Anterior cingulate cortex (tissue), 58 donors: ENCODE measurements at places on chromosomes 12 and 14.

DNA sequence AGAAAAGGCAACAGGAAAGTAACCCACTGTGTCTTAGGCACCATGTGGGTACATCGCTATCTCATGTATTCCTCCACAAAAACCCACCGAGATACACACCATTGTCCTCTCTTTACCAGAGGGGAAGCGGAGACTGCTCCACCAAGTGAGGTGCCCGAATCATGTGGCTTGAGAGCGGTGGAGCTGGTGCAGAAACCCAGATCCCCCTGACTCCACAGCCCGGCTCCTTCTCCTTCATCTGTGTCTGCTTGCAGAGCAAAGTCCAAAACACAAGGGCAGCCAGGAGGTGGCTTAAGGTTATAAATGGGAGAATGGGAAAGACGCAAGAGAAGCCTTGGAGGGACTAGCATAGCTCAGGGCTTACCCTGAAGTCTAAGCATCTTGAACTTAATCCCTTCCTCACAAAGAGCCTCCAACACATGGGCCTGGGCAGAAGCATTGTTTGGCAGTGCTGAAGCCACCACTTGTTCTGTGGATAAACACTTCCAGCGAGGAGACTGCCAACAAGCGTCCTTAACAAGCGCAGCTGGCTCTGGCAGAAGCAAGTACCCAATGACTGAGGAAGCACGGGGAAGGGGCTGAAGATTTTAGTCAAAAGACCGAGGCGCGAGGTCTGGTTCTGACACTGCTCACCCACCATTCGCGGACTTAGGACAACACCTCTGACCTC, 83.0 kb downstream of the TTC7B start:
- no peak for DNase-seq

DNA sequence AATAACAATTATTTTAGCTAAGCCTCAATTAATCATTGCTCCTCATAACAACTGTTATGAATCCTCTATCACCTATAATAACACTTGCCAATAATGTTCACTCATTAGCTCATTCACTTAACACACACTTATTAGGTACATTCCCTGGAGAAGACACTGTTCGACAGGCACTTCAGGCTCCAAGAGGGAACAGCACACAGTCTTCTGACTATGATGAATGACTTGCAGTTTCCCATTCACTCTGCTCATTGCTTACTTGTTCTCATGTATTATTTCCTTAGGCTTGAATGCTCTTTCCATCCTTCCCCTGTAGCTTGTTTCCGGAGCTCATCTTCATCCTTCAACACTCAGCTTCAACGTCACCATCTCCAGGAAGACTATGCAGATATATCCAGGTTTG, 437.3 kb downstream of the TMEM132D start:
- DNase-seq, result no peak

DNA sequence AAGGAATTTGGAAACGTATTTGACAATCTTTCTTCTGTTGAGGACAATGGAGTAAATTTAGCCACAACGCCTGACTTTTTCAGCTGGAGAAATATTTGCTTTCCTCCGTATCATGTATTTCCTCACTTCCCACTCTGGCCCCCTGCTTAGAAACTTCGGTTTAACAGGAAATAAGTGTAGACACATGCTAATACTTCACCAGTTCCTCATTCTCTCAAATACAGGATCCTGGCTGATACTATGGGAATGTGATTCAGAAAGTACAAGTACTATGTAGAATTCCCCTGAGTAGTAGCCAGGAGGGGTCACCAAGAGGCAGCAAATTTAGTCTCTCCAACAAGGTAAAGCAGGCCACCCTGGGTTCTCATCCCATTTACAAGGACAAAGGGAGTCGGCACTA, 58.0 kb downstream of the FAR2 start:
- no peak for DNase-seq

DNA sequence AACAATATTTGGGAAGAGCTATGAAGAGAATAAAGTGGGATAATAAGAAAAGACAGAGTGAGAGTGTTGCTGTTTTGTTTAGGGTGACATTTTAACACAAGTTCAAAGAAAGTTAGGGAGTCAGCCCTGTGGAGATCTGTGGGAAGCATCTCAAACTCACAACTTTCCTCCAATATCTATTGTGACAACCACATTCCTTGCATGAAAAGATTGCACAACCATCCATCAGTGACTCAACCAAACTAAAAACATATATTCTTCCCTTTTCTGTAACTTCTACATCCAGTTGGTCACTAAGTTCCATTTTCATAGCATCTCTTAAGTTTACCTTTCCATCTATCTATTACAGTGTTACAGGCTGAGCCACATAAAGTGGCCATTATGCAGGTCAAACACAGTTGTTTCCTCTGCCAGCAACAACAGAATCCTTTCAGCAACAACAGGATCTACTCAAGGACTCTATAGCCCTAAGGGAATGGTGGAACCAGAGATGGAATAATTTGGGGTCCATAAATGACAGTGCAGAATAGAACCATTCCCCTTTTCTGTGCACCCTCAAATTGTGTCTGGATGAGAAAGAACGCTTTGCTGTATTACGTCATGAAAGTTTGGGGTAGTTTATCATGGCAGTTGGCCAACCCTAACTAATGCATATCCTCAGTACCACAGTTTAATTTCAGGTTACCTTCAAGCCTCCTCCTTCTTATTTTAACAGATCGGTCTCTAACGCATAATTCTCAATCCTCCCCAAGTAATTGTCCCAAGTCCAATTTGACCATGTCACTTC, 118.8 kb downstream of the ST8SIA1 start:
- no peak for DNase-seq

- peak; percentile 26 for DNase-seq
These were observed at the start of gene CACNA1C for GRCh38 chr12:2052826-2053678. Gene CACNA1C (plus strand): TSS chr12:2052987. CDS start chr12:2053563, 576 bp downstream.

DNA sequence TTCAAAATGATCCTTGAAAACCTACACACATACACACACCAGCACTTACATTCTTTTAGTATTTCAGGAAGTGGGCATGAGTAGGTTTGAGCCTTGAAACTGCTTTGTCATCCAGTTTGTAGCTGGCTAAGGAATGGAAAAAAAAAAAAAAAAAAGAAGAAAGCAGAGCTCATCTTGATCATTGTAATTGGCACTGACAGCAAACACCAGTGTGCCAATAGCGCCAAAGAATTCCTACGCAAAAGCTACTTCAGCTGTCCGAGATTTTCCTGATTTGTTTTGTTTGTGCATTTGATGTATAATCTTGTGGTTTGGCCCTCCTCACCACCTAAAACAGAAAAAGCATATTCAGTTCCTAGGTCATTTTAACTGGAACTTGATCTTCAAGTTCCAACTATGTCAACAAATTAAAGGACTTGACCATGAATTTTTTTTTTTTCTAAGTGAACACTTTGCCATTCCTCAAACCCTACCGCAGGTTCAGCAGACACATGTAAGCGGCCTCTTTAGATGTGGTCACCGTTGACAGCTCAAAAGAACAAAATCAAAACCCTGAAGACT, 57.3 kb downstream of the FLRT2 start:
- DNase-seq, result no peak

- DNase-seq, result no peak
These were observed 8.7 kb downstream of the KRT71 start for GRCh38 chr12:52543985-52544883.

DNA sequence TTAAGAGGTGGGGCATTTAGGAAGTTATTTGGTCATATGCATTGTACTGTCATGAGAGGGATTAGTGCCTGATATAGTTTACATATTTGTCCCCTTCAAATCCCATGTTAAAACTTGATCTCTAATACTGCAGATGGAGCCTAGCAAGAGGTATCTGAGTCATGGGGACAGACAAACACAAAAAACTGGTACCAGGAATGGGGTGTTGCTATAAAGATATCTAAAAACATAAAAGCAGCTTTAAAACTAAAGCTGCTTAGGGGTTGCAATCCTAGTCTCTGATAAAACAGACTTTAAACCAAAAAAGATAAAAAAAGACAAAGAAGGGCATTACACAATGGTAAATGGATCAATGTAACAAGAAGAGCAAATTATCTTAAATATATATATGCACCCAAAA, 11.6 kb downstream of the CRY1 start:
- DNase-seq, result no peak

DNA sequence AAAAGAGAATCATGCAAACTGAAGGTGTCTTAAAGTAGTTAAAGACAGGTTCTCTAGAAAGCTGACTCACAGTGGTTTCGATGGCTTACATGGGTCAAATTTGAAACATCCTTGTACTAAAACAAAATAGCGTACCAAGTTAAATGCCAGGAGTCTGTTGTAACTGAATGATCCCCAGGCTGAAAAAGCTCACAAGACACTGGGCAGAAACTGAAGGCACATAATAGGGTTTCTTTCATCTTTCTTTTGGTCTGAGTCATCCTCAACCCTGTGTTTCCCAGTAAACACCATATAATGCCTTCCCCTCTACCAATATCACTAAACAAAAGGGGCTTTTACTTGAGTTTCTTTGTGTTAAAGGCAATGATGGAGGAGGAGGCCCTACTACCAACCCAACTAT, 12.8 kb downstream of the ZFYVE1 start:
- no peak for DNase-seq

DNA sequence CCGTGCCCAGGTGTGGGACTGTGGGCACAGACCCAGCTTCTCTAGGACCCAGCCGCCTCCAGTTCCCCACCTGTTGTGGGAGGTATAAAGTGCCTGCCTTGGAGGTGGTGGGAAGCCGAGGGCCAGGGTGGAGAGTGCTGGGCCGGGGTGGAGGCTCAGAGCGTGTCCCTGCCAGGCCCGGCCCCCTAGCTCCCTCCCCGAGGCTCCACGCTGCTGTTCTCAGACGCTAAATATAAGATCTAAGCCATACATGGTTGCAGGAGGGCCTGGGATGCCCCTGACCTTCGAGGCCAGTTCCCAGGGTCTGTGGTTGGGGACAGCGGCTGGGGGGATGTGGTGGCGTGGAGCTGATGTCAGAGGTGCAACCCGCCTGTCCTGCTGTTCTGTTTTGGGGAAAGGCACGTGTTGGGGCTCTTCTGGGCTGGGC, 10.8 kb downstream of the INF2 start:
- no peak for DNase-seq

DNA sequence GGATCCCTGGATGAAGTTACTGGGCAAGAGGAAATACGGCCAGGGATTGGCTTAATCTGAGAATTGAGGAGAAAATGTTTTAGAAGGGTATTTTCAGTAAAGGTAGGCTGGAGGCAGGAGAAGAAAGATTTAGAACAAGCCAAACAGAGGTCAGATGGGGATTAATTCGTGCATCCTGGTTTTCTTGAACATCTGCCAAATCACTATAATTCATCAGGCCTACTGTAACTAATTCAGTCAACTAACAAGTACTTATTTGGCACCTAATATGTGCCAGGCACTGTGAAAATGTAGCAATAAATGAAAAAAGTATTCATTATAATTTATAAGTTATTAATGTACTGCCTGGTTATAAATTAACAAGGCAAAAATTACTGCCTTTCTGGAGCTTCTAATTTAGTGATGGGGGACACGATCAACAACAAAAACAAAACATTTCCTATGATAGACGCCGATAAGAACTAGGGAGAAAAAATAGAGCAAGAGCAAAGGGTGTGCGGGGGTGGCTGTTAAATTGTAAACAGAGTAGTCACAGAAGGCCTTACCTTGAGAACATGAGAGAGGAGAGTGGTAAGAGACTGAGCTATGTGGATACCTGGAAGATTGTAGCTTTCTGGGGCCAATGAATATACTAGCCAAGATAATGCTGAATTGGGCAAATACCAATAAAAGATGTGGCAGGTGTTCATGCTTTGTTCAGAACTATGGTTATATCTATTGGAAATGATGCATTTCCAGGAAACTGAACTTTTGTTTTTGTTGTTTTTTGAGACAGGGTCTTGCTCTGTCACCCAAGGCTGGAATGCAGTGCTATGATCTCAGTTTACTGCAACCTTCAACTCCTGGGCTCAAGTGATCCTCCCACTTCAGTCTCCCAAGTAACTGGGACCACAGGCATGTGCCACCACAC, 34.0 kb downstream of the DUSP16 start:
- no peak for DNase-seq

DNA sequence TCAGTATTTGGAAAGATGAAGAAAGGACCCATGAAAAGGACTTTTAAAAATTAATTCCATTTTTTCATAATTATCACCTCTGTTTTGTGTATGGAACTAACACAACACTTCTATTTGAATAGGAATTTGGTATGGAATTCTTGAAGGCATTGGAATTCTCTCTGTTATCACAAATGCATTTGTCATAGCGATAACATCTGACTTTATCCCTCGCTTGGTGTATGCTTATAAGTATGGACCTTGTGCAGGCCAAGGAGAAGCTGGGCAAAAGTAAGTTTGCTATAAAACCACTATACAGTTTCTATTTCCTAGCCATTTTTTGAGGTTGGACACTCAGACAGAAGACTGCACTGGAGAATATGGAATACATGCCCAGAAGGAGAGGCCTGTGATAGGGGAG, 98.6 kb downstream of the SLC5A8 start:
- DNase-seq, result no peak

- no peak for DNase-seq
These were observed 78.3 kb upstream of the SLC16A7 start for GRCh38 chr12:59517522-59517921.

DNA sequence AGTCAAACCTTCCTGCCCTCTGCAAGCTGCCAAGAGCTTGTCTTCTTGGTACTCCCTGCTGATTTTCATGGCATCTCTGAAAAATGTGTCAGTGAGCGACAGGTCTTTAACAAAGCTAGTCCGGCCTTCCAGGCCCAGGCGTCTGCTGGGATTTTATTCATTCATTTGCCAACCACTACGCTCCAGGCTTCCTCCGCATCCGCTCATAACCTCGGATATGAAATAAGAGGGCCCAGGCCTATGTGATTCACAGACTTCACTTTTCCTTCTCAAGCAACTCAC, 13.8 kb downstream of the TSPAN9 start:
- DNase-seq, result no peak

DNA sequence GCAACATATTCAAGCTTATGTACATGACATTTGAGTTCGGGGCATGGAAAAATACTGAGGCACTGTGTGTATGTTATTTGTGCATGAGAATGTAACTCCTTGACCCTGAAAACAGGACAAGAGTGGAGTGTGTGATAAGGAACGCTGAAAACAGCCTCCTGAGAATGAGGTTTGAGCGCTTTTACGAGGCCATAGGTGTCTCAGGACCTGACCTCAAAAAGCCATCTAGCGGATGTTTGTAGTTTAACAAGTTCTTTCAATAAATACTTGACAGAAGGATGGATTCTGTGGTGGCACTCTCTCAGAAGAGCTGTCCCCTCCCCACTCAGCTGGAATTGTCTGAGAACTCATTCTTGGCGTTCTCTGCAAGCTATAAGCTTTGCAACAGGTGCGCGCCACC, 350.5 kb upstream of the TMTC1 start:
- DNase-seq, result no peak

DNA sequence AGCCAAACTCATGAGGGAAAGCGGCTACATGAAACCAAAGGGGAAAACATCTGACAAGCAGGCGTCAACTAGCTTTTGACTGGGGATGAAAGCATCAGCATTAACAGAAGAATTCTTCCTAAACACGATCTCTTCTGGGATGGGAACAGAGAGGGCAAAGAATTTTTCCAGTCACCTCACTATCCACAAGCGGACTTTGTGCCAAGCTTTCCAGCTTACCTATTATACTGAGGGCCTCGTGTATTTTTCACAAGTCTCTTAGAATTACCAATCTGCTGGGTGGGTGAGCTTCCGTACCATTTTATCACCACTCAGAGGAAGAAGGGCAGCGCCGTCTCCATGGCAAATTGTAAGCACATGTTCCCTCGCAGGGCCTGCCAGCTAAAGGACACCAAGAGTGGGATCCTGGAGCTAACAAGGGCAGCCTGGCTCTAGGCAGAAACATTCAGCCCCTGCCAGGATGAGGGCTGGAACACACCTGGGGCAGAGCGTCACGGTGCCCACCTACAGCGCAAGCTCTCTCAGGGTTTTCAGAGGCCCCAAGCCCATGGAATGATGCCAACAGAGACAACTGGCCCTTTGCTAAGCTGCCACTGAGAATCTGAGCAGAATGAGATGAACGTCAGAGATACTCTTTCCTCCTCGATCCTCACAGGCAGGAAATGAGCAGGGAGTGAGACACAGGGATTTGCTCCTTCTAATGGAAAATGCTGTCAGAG, 74.6 kb downstream of the CHGA start:
- DNase-seq, result no peak
